ENCODE measurements at places on chromosomes 1 and 21. TPM values are rescaled to one million over a fixed set of nuclear protein-coding genes. Genes with fewer than 3 reads are reported as not detected.

DNA sequence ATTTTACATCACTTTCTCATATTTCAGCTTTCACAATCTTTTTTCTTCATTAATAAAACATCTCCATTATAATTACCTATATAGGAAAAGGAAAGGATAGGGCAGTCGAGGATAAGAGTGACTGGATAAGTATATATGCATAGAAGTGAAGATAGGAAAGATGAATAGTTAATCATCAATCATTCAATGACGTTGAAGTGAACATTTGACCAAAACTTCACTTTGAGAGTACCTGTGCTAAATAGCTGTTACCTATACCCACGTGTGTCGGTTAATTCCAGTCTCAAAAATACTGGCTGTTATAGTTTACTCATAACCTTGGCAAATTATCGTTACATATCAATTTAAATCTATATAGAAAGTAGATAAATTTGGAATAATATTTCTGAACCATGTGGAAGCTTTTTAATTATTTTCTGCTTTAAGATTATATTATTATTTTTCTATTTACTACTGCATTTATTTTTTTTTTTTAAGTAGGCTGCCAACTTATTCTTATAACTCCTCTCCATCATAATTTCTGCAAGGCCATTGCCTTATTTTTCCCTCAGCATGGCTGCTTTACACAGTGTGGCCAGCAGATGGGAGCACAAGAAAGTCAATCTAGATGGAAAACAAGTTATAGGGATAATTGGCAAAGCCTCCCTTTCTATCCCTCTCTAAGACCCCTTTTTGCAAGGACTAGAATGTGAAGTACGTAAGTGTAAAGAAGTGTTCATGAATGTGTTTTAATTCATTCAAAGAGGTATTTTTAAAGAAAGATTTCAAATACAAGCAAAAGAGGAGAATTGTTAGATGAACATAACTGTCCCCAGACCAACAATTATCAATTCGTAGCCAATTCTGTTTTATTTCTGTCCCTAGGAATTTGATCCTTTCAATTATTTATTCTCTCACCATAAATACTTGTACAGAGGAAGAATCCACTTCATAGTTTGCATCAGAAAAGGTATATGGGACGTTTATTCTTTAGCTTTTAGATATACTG is 290.4 kb downstream of the KCNT2 start:
- no peak for DNase-seq

DNA sequence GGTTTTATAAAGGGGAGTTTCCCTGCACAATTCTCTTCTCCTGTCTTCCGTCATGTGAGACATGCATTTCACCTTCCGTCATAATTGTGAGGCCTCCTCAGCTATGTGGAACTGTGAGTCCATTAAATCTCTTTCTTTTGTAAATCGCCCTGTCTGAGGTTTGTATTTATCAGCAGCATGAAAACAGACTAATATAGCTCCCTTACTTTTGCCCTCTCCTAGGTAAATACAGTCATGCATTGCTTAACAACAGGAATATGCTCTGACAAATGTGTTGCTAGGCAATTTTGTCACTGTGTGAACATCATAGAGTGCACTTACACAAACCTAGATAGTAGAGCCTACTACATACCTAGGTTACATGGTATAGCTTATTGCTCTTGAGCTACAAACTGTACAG is 616.8 kb downstream of the RWDD3 start:
- DNase-seq = no peak

- no peak for DNase-seq
Measured at GRCh38 chr1:53580009-53580400, 120.8 kb downstream of the DMRTB1 start.

Gene TSSK3
- not detected for total RNA-seq

GRCh38 chr1:162823231-162823630 is 32.7 kb downstream of the HSD17B7 start:
- DNase-seq = no peak

GRCh38 chr1:6872573-6873261 is 87.5 kb downstream of the CAMTA1 start:
- no peak for DNase-seq

Gene AQP10
- total RNA-seq = 2.1 TPM

Gene RGS8
- total RNA-seq = not detected

Gene CD1D
- total RNA-seq = 1.0 TPM

- DNase-seq = no peak
Measured at GRCh38 chr1:187839873-187840272, 1011.1 kb downstream of the PLA2G4A start.

DNA sequence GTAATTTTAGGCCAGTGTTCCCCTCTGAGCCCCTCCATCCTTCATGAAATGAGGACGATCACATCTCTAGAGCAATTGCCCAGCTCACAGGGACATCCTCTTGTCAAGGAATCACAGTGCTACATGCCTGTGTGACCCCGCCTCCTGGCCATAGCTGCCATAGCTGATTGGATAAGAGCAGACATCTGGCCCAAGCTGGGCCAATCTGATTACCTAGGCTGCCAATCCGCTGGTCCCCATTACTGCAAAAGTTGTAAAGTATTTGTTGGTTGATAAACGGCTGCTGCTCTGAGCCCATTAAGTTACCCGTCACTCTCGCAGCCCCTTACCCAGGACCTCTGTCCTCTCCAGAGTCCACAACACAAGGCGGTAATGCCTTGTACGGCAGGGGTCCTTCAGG is 8.3 kb downstream of the NT5C1A start:
- no peak for DNase-seq

Gene PEX14
- total RNA-seq = 31.5 TPM

- no peak for DNase-seq
Measured at GRCh38 chr1:221777431-221778072, 35.7 kb upstream of the DUSP10 start.
